ENCODE measurements at places on chromosomes 5 and 9. TPM values are rescaled to one million over a fixed set of nuclear protein-coding genes. Genes with fewer than 3 reads are reported as not detected.

DNA sequence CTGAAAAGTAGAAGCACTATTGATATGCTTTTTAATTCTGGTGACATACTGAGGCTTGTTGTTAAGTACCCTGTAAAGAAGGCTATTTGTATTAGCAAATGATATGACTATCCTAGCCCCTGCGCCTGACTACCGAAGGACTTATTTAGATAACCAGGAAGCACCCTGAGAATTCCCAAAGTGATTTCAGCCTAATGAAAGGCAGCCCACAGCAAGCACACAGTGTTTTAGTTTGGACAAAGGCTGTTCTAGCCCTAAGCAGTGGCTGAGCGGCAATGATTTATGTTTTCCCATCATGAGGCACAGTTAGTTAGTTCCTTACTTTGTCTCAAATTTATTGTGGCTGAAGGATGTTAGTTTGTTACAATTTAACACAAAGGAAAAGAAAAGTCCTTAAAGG is 235.3 kb downstream of the KCTD16 start:
- DNase-seq: no peak
- no peaks in the 10 kb centered on the region for H3K36me3 ChIP-seq
- no peak overlapping the region for H3K4me3 ChIP-seq
- no peaks in the 10 kb centered on the region for H3K4me1 ChIP-seq
- no peak overlapping the region for H3K27ac ChIP-seq

DNA sequence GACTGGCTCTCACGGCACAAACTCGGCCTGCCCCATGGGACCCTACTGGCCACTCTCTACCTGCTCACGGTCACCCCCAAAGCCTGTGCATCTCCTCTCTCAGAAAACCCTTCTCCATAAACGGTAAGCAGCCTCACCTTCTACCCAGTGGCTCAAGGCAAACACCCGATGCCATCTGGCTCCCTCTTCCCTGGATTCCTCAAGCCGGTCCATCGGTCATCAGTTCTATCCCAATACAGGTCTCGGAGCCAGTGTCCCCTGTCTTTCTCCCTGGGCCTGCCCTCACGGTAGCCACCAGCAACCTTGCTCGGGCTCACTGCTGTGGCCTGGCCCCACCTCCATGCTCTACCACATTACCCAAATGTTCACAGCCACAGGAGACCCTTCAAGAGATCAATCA is 134.1 kb downstream of the ROR2 start:
- no peaks in the 10 kb centered on the region for H3K4me1 ChIP-seq
- no peak for DNase-seq
- no peak overlapping the region for H3K4me3 ChIP-seq
- no peaks in the 10 kb centered on the region for H3K36me3 ChIP-seq

DNA sequence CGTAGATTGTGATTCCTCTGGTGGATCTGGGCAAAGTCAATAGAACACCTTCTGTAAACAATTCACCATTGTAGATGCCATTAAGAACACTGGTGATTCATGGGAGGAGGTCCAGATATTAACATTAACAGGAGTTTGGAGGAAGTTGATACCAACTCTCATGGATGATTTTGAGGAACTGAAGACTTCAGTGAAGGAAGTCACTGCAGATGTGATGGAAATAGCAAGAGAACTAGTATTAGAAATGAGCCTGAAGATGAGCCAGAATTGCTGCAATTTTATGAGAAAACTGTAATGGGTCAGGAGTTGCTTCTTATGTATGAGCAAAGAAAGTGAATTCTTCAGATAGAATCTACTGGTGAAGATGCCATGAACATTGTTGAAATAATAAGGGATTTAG is 26.9 kb downstream of the TCERG1 start:
- H3K27ac ChIP-seq: no peak overlapping the region
- no peaks in the 10 kb centered on the region for H3K4me1 ChIP-seq
- H3K4me3 ChIP-seq: no peak overlapping the region
- no peak for DNase-seq
- H3K36me3 ChIP-seq: peaks cover 47% of the 10 kb centered on the region

DNA sequence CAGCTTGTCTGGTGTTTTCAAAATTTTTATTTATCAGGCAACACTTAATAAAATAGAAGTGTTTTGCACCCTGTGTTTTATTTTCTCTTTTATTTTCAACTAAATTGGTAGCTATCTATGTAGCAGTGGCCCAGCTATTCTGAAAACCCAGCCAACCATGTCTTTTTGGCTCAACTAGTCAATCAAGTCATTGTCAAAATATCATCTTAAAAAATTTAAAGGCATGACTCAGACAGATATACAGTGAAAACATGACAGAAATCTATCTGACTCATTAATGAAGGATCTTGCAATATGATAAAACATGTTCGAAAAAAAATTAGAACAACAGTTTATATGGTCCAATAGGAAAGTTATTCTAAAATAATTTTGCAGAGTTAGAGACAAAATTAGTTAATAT is 75.1 kb downstream of the HSD17B4 start:
- peaks cover 2% of the 10 kb centered on the region for H3K36me3 ChIP-seq
- no peak overlapping the region for H3K4me3 ChIP-seq
- no peak for DNase-seq
- H3K27me3 ChIP-seq: no peaks in the 10 kb centered on the region
- H3K4me1 ChIP-seq: peaks cover 3% of the 10 kb centered on the region

DNA sequence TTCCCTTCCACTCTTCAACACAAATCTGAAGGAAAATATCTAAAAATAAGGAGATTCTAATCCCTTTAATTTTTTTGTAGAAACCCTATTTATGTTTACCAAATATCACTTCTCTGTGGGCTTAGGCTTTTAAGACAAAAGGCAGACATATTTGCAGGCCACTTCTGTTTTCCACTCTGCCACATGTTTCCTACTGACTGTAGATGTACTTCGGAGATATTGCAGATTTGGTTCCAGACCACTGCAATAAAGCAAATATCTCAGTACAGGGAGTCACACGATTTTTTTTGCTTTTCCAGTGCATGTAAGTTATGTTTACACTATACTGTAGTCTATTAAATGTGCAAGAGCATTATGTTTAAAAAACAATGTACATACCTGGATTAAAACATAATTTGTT is 219.0 kb downstream of the SREK1 start:
- DNase-seq: no peak
- no peaks in the 10 kb centered on the region for H3K36me3 ChIP-seq
- no peaks in the 10 kb centered on the region for H3K27me3 ChIP-seq

- no peak overlapping the region for H3K4me3 ChIP-seq
- H3K36me3 ChIP-seq: no peaks in the 10 kb centered on the region
- no peak for DNase-seq
- H3K27ac ChIP-seq: no peak overlapping the region
- H3K27me3 ChIP-seq: peaks cover 3% of the 10 kb centered on the region
- no peaks in the 10 kb centered on the region for H3K4me1 ChIP-seq
Observed at GRCh38 chr5:170393235-170393634, 4.1 kb upstream of the KCNMB1 start.

GRCh38 chr9:98365781-98366180 is 110.3 kb upstream of the TBC1D2 start:
- H3K27me3 ChIP-seq: no peaks in the 10 kb centered on the region
- H3K4me3 ChIP-seq: no peak overlapping the region
- no peaks in the 10 kb centered on the region for H3K4me1 ChIP-seq
- no peak for DNase-seq
- no peaks in the 10 kb centered on the region for H3K36me3 ChIP-seq
- H3K27ac ChIP-seq: no peak overlapping the region

DNA sequence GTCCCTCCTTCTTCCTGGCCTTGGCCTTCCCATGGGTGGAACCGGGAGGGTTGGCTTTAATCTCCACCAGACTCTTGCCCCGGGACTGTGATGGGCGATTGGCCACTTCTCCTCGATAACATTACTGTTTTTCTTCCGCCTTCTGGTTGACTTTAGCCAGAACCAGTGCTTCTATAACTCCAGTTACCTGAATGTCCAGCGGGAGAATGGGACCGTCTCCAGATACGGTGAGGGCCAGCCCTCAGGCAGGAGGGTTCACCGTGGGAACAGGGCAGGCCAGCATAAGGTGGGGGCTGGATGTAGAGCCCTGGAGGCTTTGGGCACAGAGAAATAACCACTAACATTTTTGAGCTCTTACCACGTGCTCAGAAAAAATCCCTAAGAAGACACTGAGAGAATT is 967 bp downstream of the ORM2 start:
- H3K4me3 ChIP-seq: no peak overlapping the region
- H3K4me1 ChIP-seq: no peaks in the 10 kb centered on the region
- H3K27me3 ChIP-seq: no peaks in the 10 kb centered on the region

DNA sequence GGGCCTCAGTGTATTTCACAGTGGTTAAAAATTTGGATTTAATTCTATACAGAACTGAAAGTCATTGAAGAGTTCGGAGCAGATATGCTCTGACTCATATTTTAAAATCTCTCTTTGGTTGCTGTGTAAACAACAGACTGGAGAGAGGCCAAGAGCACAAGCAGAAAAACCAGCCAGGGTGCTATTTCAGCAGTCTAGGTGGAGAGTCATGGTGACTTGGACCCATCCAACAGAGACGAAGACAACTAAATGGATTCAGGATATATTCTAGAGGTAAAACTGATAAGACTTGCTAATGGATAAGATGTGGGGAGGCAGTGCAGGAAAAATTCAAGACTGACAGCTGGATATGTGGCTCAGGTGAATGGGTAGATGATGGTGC is 168.9 kb downstream of the MAPKAP1 start:
- H3K36me3 ChIP-seq: peaks cover 3% of the 10 kb centered on the region
- DNase-seq: no peak
- no peaks in the 10 kb centered on the region for H3K27me3 ChIP-seq
- H3K4me1 ChIP-seq: peaks cover 14% of the 10 kb centered on the region
- no peak overlapping the region for H3K27ac ChIP-seq

GRCh38 chr9:106284296-106284695 is 578.7 kb upstream of the ZNF462 start:
- no peak overlapping the region for H3K27ac ChIP-seq
- no peaks in the 10 kb centered on the region for H3K27me3 ChIP-seq

DNA sequence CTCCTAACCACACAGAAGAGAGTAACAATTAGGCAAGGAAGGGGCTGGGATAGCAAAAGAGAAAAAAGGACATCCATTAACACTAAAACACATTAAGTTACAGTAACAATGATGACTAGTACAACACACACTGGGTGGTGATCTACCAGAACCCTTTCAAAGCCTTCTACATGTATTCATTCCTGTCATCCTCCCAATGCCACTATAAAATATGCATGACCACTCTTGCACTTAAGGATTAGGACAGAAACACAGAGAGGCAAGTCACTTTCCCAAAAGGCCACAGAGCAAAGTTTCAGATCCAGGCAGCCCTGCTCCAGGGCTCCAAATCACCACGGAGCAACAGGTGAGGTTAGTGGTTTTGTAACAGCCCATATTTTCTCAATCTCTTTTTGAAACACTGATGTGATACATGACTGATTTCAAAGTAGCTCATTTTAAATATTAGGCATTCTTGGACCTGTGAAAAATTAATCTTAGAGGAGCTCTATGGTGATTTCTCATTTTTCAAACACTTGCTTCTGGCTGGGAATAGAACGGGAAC is 86.7 kb downstream of the AUH start:
- H3K4me3 ChIP-seq: no peak overlapping the region
- H3K27ac ChIP-seq: no peak overlapping the region
- no peaks in the 10 kb centered on the region for H3K27me3 ChIP-seq
- no peak for DNase-seq
- no peaks in the 10 kb centered on the region for H3K36me3 ChIP-seq
- H3K4me1 ChIP-seq: no peaks in the 10 kb centered on the region

GRCh38 chr5:125041798-125042197 is 295.4 kb upstream of the ZNF608 start:
- DNase-seq: no peak
- H3K27ac ChIP-seq: peak overlapping the region; percentile 82
- no peaks in the 10 kb centered on the region for H3K36me3 ChIP-seq
- no peaks in the 10 kb centered on the region for H3K27me3 ChIP-seq

DNA sequence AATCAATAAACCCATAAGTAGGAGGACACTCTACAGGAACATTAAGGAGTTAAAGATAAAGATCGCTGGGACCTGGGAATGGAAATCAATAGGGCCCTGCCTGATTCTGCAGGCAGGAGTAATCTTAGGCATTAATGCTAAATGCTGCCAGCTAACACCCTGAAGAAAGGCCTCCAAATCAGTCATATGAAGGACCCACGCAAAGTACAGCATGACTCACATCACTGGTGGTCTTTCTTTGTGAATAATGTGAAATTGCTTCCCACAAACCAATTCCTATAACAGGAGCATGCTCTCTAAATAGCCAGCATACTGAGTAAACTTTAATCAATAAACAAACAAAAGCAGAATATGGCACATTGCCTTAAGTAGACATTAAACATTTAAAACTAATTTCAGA is 172.3 kb downstream of the SEMA5A start:
- H3K4me3 ChIP-seq: no peak overlapping the region
- no peaks in the 10 kb centered on the region for H3K27me3 ChIP-seq
- no peak for DNase-seq
- H3K36me3 ChIP-seq: no peaks in the 10 kb centered on the region
- no peak overlapping the region for H3K27ac ChIP-seq
- no peaks in the 10 kb centered on the region for H3K4me1 ChIP-seq

Gene COL15A1
- total RNA-seq: 0.10 TPM

Gene C5orf58
- 0.15 TPM for total RNA-seq

Gene FIBCD1
- total RNA-seq: 16.3 TPM

Gene INSL6
- not detected for total RNA-seq

Measured in Panc1 (cell line).